ENCODE measurements at places on chromosomes 11 and 22.

DNA sequence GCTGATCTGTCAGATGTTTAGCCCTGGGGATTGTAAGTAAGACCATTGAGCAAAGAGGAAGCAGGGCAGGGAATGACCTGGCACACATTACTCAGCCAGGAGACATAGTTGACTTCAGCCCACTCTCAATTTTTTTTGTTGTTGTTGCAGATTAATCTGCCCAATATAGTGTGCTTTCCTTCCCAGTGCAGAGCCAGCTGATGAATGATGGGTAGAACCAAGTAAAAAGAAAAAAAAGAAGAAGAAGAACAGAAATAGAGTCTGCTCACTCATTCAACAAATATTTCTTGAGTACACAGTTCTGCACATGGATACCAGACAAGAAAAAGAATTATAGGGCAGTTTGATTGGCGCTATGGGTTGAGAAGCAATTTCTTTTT, 292.7 kb downstream of the ETS1 start:
- no peak for DNase-seq

DNA sequence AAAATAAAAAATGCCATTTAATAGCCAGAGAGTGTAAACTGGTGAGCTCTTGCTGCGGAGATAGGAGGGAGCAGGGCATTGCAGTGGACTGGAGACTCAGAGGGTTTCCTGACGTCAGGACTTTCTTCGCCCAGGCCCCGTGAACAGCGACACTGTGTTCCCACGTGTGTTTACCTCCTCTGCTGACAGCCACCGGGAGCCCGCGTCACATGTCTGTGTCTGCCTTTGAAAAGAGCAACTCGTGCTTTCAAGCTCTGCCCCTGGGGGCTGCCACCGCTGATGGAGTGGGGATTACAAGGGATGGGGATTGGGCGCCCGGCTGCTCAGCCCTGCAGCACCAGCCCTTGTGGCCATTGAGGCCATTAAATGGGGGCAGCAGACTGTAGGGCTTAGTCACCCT, 3.3 kb downstream of the TANGO2 start:
- DNase-seq, result no peak

DNA sequence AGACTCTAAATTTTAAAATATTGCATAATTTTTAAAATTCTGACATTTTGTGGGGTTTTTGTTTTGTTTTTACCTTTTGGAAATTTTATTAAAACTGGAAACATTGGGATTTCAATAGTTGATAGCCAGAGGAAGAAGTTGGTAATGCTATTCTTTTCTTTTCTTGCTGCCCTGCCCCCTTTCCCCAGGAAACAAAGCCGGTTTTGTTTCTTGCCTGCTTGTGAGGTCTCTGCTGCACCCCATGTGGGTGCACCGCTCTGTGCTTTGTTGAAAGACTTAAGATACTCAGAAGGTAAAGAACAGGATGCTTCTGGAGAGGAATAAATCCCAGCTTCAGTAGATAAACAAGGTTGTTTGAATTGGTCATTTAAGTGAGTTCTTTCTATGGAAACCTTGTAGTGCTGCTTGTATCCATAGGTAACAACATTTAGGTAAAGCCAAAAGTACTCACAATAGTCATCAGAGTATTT, 87.5 kb downstream of the YAP1 start:
- no peak for DNase-seq

- DNase-seq, result no peak
Measured at GRCh38 chr11:45179686-45180178, 33.3 kb downstream of the PRDM11 start.

DNA sequence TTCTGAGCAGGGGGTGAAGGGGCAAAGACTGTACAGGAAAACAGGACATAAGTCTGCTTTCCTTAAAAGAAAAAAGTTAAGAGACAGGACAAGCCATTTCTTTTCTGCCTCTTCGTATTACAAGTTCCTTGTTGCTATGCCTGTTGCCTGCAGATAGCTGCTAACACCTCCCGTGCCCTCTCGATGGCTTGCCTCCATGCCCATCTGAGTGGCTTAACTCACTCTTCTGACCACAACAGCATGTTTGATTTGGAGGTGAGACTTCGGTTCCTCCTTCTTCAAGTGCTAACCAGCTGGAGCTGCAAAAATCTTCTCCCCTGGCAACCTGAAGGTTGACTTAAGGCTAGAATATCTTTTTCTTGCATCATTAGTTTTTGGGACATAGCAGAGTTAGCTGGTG, 103.1 kb downstream of the PRR5L start:
- no peak for DNase-seq

DNA sequence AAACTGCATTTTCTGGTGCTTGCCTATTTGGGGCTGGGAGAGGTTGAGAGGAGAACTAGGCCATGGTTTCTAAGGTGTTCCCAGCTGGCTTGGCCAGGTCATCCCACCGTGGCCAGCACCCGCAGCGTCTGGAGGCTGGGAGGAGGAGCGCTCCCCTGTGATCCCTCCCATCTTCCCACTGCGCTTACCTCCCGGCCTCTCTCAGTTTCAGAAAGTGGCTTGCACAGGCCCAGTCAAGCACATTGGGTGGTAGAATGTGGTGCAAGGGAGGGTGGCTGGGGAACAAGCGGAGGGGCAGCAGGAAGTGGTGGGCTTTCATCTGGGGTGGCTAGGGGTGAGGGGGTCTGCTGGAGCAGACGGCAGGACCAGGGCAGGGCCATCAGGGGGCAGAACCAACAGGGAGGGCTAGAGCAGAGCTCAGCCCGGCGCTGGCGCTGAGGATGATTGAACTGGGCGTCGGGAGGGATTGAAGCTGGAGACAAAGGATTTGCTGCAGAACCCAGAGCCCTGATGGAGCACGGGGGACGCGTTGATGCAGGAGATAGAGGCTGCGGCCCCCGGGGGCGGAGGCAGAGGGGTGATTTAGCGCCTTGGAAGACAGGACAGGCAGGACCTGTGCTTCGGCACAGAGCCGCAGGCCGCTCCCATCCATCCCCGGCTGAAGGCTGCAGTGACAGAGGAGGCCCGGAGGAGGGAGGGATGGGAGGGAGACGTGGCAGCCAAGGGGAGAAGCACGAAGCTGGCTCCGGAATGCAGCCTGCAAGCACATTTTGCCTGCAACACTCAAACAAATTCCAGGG, 76.0 kb downstream of the TRIM29 start:
- DNase-seq, result no peak

- DNase-seq, result no peak
Measured at GRCh38 chr11:106834567-106834966, 183.7 kb downstream of the GUCY1A2 start.

- no peak for DNase-seq
Measured at GRCh38 chr11:103465555-103466140, 356.4 kb downstream of the DYNC2H1 start.

DNA sequence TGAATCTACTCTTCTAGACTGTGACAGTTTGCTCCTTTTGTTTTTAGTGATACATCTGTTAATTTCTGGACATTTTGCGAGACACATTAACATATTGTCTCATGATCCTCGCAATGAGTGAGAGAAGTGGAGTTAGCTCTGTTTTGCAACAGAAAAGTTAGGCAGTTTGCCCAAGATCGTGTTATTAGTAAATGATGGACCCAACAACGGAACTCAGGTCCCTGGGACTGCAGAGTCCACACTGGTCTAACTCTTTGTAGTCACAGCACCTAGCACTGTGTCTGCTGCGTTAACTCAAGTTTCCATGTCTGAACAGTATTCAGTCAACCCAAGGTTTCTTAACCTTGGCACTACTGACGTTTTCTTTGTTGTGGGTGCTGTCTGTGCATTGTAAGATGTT, 3.2 kb downstream of the DEPDC7 start:
- DNase-seq, result no peak

DNA sequence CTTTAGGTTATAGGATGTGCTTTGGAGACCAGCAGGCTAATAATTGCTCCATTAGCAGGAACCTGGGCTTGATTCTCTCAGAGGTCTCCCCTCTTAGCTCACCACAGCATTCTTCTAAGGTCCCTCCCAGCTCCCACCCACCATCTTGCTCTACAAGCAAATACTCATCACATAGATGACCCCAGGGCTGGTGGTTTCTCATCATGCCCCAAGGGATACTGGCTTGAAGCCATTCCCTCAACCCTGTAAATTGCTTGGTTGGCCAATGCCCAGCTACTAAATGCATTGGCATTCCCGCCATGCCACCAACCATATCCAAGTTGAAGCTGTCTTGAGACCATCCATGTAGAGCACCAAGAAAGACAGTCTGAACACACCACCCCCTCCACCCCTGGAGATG, 130.2 kb upstream of the NCAM1 start:
- DNase-seq, result no peak

DNA sequence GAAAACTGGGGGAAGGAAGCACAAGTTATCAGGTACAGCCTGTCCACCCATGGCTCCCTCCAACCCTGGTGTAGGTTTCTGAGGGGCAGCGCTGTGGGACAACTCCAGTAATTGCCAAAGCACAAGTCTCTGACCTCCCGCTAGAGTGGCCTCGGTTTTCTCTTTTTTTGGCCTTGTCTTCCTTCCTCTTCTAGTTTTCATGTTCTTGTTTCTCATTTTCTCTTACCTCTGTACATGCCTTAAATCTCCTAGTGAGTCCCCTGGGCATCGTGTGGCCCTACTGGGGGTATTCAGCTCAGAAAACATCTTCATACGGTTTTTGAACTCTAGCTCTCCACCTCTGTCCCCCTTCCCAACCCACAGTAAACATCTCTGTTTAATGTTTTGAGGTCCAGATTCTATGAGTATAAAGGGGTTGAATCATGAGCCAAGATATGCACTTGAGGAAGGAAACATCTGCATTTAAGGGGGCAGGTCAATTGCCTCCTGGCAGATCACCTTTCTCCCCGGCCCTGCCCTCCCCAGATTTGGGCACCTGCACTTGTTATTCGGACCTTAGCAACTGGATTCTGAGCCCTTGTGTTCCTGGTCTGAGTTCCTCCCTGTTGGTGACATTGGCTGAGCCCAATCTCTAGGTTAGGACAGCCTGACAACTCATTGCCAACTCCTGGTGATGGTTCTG, 8.4 kb upstream of the LMO2 start:
- no peak for DNase-seq

DNA sequence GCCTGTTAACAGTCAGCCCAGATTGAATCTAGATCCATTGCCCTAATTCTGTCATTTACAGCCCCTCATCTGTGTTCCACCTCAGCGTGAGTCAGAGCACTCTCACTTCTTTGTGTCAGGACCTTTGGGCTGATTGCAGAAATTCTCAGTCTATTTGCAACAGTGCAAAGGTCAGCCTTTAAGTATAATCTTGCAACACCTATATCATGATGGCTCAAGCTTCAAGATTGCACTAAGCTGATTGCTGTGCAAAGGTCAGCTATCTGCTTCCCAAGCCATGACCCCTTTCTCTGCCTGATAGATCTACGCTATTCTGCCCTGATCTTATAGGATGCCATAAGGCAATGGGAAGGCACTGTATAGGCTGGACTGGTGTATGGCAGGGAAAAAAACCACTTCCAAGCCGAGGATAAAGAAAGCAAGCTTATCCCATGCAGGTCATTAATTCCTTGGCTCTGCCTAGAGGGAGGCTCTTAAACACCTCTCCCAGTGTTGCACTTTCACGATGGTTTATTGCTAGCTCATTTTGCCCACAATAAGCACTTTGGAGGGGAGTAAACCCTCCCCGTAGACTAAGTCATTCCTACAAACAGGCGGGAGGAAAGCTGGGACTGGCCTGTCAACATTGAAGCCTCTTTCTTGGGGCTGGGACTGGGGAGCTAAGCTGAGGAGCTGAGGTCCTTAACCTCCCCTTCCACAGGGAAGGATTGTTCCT, 100.6 kb downstream of the RRAS2 start:
- no peak for DNase-seq

- no peak for DNase-seq
Measured at GRCh38 chr22:37194750-37195149, 6.7 kb upstream of the C1QTNF6 start.

- no peak for DNase-seq
Measured at GRCh38 chr11:74871037-74871436, 77.9 kb downstream of the XRRA1 start.

DNA sequence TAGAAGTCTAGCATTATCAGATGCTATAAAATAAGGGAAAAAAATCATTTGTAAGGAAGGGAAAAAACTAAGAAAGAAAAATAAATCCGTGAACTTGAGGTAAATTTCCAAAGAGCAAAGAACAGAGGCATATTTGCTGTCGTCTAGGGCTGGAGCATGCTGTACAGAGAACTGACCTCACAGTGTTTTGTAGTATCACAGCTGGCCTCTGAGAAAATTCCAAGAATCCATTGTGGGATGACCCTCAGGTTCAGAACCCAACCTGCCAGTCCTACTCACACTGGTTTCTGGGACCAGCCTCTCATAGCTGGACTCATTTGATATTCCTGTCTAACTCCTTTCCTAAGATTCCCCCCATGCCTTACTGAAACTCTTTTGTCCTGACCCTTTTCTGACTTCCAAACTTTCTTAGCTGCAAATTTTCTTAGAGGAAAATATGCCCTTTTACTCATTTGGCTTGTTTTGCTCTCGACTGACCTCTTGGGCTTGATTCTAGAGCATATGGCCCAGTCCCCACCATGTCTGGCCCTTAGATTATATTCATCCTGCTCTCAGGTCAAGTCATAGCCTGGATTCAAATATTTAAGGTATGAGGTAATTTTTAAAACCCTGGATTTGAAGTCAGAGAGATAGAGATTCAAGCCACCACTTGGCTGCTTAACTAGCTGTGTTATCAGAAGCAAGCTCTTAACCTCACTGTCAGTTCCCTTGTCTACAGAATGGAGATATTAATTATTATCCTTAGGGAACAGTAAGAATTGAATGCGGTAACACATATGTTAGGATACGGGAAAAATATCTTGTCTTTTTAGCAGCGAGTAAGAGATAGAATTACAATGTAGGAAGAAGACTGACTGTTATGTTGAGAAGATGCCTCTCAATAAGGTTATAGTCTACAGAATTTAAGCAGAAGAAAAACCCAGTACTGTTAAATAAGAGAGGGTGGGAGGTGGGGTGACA, 89.7 kb upstream of the KCNA4 start:
- no peak for DNase-seq

- no peak for DNase-seq
Measured at GRCh38 chr22:46569848-46570695, 32.7 kb upstream of the CELSR1 start.

- no peak for DNase-seq
Measured at GRCh38 chr11:12245549-12246016, 131.8 kb upstream of the PARVA start.

DNA sequence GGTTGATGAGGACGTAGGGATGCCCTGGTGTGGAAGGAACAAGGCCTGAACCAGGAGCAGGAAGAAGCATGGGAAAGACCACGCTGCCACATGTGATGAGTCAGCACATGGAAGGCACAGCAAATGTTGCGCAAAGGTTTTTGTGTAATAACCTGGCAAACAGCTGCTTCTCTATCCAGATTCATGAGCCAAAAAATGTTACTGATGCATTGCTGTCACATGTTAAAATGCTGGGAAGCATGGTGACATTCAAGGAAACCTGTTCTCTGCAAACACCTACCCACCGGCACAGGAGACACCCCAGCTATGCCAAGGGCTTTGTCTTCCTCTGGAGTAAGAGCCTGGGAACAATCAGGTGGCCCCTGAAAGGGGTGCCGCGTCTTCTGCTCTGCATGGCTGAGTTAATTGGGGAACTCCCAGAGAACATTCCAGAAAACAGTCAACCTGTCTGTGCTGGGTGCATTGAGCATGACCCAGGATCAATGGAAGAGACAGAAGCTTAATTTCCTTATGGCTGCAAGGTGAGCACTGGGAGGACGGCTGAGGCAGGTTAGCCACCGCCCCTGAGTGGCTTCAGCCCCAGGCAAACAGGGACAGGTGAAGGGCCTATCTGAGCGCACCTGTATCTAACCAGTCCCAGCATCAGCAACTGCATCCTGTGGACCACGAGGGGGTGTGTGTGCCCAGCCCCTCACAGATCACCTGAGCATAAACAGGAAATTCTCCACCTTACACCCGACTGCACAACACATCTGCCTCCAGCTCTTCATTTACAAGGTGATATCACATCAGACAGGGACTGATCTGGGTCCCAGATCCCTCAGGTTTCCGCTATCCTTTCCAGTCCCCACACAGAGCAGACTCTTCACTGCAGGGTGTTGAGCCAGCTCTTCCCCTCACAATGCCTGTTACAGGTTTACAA, 108.4 kb downstream of the GGTLC2 start:
- DNase-seq, result peak; percentile 39

Data from CD4-positive, alpha-beta T cell treated with Interleukin-1 beta for 1 hour (primary cell).